NCI-H526 (cell line): ENCODE measurements at places on chromosomes 2 and 18.

- DNase-seq: peak; percentile 34
Measured at GRCh38 chr2:47225061-47225783, 70.1 kb upstream of the STPG4 start.

DNA sequence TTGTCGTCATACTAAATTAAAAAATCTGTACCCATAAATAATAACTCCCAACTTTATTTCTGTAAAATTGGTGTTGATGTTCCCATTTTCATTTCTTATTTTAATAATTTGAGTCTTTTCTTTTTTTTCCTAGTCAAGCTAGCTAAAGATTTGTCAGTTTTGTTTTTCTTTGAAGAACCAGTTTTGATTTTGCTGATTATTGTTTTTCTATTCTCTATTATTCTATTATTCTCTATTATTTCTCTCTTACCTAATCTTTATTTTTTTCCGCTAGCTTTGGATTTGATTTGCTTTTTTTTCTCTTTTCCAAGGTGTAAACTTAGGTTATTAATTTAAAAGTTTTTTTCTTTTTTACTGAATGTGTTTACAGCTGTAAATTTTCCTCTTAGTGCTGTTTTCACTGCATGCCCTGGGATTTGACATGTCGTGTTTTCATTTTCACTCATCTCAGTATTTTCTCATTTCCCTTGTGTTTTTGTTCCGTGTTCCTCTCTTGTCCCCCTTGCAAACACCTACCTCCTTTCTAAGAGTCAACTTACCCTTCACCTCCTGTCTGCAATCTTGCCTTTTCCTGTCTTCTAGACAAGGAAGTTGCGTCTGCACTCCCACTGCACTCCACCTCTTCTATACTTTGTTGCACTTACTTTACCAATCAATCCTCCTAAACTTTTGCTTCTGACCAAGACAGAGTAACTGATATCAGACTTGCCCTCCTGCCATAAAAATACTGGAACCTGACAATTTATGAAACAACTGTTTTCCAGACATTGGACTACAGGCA lies 18.8 kb downstream of the PSMG2 start:
- DNase-seq: no peak

DNA sequence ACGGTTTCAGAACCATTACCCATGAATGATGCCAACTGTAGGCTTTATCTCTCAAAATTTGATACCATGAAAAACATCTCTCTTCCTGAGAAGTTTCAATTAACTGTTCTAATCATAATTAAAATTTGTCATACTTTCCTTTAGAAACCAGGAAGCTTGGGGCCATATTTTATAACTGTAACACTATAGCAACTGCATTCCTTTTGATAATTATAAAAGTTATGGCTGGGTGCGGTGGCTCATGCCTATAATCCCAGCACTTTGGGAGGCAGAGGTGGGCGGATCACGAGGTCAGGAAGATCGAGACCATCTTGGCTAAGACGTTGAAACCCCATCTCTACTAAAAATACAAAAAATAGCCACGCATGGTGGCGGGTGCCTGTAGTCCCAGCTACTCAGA lies 70.6 kb downstream of the DNAH7 start:
- no peak for DNase-seq

DNA sequence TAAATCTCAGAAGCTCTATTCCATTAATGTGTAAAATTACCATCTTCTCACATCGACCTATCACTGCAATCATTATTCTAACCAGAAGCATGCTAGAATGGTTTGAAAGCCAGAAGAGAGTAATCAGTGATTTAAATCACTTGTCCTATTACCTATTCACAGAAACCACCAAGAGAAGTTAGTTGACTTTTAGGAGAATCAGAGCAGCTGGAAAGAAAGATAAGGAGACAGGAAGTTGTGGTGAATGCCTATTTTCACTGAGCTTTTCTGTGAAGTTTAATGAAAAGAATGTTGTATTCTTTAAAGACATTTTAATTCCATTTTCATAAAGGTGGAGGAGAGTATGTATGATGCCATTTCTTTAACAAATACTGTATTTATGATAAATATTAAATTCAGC lies 352.6 kb upstream of the CRIM1 start:
- no peak for DNase-seq

DNA sequence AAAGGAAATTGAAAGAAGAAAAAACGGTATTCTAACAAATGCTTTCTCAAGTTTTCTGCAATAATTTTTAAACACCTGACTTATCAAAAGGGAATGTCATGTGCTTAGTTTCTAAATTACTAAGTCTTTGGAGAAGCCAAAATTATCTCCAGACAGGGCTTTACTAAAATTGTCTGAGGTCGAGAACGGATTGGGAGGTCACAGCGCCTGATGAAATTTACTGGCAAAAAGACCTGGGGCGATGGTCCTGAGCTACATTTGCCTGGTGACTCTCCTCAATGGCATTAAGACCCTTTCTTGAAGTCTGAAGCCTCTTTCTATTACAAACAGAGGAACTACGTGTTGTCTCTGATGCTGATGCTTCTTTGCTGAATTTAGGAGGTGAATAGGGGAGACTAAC lies 291.8 kb upstream of the SESTD1 start:
- no peak for DNase-seq

GRCh38 chr2:556485-556884 lies 120.7 kb downstream of the TMEM18 start:
- no peak for DNase-seq

DNA sequence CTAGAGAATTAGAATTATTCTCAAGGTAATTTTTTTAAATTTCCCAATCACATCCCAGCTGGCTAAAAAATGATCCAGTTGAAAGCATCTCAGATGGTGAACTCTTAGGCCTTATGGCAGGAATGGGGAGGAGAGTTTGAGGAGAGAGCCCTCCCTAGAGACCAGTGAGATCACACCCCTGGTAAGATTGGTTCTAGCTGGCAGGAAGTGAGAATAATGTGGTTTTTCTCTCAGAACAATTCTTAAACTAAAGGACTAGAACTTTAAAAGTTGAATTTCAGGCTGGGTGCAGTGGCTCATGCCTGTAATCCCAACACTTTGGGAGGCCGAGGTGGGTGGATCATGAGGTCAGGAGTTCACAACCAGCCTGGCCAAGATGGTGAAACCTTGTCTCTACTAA lies 120.2 kb downstream of the MYO3B start:
- no peak for DNase-seq

DNA sequence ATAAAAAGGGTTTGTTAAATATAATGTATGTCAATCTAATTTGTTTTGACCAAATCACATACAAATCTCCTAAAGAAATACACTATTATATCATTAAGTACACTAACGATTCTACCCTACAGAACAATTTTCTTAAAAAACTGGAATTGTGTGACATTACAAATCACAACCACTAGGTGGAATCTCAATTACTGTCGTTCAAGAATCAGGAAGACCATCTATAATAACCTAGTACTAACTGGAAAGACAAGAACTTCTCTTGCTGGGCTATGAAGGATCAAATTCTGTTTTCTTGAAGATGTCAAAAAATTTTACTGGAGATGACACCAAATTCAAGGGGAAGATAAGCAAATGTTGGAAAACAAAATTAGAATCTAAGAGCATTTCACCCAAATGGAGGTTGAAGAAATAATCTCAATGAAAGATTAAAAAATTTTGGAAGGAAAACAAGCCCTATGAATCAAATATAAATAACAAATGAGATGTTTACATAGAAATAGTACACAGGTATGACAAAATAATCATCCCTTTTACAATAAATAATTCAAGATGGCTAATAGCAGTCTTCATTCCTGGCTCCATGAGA lies 110.9 kb downstream of the STK39 start:
- peak; percentile 61 for DNase-seq

GRCh38 chr2:19026261-19026660 lies 332.2 kb downstream of the OSR1 start:
- DNase-seq: no peak

DNA sequence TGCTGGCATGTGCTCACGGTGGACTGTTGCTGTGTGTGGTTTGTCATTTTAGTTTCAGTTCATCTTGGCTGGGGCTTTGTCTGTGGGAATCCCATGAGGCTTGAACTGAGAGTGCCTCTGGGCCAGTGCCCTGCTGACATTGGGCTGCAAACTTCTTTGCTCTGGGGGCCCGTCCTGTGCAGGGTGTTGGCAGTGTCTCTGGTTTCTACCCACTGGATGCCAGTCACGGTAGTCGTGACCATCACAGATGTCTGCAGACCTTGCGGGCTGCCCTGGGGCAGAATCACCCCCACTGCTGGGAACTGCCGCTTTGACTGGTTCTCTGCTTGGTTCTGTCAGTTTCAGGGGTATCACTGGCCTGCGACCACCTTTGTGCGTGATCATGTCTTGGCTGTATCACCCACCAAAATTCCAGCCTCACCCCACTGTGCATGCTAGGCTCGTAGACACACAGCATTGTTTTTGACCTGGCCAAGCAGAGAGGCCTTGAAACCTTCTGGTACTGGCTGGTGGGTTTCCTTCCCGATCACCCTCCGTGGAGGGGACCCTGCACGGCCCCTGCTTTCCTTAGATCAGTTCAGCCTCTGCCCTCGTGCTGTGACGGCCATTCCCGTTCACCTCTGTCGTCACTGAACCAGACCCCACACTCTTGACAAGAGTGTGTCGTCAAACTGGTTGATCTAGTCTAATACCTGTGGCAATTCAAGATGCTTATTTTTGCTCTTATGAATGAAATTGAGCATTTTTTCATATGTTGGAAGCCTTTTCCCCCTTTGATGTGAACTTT lies 57.6 kb downstream of the KCNG2 start:
- no peak for DNase-seq

DNA sequence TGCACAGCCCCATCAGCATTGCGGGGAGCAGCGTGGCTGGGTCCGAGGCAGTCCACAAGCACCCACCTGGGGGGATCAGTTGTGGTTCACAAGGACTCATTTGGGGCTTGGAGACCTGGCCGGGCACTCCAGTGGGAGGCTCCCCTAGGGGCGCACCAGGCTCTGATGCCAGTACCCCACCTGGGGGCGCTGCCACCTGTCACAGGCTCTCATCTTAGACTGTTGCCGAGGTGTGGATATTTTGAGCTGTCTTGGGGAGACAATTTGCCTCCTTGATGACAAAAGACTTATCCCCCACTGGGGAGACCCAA lies 3.0 kb downstream of the ADRA2B start:
- DNase-seq: no peak

DNA sequence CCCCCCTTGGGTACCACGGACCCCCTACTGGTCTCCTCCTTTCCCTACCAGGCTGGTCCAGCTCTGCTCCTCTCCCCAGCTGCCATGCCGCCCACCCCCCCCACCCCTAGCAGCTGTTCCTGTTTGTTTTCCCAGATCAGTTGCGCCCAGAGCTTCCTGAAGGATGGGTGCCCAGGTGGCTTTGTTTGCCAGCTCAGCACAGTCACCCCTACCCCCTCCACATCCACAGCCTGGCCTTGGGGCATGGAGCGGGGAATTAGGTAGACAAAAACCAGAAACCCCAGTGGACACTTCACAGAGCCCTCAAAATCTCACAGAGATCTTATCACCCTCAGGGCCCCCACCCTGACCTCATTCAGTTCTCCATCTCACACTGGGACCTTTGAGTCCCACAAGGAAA lies 3.7 kb upstream of the CRYBA2 start:
- peak; percentile 91 for DNase-seq
